ENCODE measurements at places on chromosomes 6 and 20.
A peak's percentile ranks its signal among the peaks of the same experiment; 100 is the strongest.

DNA sequence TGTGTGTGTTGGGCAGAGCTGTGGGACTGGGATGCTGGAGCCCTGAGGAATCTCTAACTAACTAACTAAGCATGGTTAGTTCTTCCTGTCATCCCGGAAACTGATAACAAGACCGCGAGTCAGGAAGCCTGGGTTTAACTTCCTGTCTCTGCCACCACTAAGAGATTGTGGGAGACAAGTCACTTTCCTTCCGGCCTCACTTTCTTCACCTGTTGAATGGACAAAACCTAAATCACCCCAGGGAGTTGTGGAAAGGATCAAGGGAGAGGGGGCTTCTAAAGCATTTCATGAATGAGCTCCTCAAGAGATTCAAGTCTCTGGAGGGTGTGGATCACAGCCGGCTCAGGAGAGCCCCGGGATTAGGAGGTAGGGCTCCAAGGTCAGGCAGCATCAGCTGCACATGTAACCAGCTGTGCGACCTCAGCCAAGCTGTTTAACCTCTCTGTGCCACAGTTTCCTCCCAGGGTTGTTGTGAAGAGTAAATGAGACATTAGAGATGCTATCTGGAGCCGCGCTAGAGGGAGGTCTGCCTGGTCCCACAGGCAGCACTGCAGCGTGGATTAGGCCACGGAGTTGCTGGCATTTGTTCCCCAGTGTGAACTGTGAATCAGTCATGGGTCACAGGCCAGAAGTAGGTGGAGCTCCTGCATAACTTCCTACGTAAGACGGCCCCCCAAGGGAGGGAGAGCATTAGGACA lies 105.1 kb downstream of the TOX2 start:
- no peak for DNase-seq

GRCh38 chr6:107122748-107123147 lies 7.4 kb upstream of the BEND3 start:
- DNase-seq = no peak

- no peak for DNase-seq
Measured at GRCh38 chr6:62466607-62467006, 180.6 kb upstream of the KHDRBS2 start.

DNA sequence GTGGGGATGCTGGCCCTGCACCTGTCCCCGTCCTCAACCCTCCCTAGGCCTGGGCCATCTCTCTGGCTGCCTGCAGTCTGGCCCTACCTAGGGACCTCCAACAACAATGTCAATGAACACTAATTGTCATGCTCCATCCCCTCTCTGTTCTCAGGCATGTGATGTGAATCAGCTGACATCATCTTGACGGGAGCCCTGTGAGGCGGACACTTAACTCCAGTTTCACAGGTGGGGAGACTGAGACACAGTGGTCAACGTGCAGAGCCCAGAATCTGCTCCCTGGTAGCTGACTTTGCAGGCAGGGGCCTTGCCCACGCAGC lies 762 bp upstream of the TCEA2 start:
- DNase-seq = no peak

- no peak for DNase-seq
Measured at GRCh38 chr6:166444446-166444845, 61.7 kb upstream of the MPC1 start.

DNA sequence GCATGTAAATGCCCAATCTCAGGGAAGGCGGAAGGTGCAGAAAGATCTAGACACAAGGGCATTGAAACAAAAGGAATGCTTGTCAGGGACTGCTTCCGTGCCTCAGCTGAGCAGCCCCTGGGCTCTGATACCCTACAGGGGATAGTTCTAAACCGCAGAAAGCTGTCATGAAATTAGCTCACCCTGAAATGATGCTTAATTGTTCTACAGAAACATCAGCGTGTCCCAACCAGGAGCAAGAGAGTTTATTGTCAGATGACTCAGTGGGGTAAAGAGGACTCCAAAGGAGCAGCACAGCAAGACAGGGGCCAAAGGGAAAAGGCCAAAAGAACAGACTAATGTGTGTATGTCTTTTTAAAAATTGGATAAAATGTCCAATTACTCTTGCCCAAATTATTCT lies 258.4 kb upstream of the JARID2 start:
- DNase-seq = no peak

DNA sequence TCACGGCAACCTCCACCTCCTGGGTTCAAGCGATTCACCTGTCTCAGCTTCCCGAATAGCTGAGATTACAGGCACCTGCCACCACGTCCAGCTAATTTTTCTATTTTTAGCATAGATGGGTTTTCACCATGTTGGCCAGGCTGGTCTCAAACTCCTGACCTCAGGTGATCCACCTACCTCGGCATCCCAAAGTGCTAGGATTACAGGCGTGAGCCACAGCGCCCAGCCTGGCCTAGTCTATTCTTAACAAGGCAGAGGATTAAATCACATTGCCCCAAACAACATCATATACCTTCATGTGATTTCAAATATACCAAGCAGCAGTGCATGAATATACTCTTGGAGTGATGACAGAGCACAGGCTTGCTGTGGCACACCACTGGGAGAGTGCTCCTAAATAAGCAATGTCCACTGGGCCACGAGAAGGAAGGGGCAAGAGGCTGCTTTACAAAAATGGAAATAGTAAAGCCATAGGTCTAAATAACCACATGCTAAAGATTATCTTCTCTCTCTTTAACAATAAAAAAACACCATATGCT lies 76.6 kb upstream of the TULP1 start:
- no peak for DNase-seq

GRCh38 chr6:10451828-10452509 lies 37.1 kb upstream of the TFAP2A start:
- DNase-seq = no peak

DNA sequence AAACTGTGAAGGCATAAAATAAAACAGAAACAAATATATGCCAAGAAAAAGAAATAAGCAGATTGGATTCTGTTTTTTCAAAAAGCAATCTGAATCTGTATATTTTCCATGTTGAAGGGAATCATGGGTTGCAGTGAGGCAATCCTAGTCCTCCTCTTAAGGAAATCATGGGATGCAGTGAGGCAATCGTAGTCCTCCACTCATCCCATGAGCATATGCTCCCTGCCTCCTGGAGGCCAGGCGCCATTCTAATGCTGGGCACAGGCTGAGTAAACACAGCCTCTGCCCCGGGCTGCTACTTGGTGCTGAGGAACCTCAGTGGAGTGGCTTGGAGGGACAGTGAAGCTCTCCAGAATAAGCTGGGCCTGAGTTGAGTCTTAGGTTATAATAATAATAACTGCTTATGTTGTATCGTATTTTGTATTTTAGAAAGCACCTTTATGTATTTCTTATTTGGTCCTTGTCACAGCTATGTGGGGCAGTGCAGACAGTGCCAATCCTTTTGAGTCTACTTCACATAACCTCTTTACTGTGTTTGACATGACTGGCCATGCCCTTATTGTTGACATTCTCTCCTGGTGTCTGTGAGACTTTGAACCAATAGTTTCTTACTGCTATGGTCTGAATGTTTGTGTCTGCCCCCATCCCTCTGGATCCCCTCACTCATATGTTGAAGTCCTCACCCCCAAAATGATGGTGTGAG lies 56.6 kb upstream of the CITED2 start:
- no peak for DNase-seq

- DNase-seq = no peak
Measured at GRCh38 chr6:35014786-35015185, 125.7 kb downstream of the ANKS1A start.

GRCh38 chr6:167122827-167123657 lies at the start of gene CCR6:
CCR6 (plus strand) TSS chr6:167123096; CDS start chr6:167136135, 13,039 bp downstream.
- no peak for DNase-seq

DNA sequence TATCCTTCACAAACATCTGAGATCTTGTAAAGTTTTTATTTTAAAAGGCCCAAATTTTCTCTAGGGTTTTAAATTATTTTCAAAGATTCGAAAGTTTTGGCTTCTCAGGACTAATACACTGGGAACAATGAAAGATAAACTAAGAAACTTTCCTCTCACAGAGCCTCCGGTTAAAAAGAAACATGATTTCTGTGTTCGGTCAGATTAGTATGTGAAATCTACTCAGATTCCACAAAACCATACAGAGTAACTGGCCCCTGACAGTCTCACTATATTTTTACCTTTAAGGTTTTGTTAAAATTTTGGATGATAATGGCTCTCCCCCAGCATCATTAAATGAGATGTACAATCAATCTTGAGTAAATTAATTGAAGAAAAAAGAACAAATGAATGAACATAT lies 471.0 kb downstream of the COL12A1 start:
- no peak for DNase-seq

GRCh38 chr6:107550241-107550840 lies 60.4 kb downstream of the SOBP start:
- no peak for DNase-seq

DNA sequence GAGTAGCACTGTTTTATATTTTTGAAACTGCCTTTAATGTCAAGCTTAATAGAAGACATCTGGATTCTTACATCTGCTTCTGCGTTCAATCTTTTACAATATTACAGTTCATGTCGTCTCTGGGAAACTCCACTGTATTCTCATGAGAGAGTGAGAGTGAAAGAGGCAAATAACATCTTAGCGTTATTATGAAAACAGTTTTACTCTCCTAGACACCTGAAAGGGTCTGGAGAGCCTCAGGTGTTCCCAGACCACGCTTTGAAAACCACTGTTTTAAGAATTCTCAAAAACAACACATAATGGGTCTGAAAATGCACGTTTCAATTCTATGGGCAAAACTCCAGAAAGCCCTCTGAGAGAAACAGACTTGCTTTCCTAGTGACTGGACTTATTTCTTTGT lies 63.3 kb downstream of the ARHGAP18 start:
- DNase-seq = no peak

DNA sequence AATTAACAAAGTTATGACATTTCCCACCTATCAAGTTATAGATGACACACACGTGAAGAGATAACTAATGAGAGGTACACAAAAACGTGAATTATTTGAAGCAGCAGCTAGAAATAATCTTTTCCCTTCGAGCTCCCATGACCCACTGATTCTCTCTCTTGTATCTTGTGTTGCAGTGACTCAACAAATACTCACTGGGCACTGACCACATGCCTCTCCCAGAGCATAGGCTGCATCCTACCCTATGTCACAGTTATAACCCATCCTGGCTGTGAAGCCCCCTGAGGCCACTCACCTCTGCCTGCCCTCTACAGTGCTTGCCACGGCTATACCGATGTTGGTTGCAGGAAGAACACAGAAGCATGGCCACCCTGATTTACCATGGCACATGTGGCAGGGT lies 91.8 kb downstream of the INSM1 start:
- DNase-seq = no peak

DNA sequence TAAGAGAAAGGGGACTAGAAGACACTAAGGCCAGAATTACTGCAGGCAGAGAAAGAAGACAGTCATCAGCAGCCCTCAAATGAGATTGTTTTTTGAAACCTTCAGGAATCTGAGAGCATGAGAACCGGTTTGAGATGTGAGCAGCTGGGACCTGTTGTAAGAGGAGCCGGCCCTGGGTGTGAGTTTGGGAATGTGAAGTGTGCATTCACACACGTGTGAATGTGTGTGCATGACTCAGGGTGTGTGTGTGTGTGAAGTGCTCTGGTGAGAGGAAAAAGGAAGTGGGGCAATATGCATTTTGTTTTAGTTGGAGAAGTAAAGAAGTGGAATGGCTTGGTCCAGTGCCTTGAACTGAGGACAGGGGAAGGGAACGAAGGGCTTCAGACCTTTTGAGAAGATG lies 4.3 kb downstream of the SCUBE3 start:
- no peak for DNase-seq

GRCh38 chr6:52893803-52894202 lies 15.7 kb downstream of the GSTA3 start:
- DNase-seq = no peak

DNA sequence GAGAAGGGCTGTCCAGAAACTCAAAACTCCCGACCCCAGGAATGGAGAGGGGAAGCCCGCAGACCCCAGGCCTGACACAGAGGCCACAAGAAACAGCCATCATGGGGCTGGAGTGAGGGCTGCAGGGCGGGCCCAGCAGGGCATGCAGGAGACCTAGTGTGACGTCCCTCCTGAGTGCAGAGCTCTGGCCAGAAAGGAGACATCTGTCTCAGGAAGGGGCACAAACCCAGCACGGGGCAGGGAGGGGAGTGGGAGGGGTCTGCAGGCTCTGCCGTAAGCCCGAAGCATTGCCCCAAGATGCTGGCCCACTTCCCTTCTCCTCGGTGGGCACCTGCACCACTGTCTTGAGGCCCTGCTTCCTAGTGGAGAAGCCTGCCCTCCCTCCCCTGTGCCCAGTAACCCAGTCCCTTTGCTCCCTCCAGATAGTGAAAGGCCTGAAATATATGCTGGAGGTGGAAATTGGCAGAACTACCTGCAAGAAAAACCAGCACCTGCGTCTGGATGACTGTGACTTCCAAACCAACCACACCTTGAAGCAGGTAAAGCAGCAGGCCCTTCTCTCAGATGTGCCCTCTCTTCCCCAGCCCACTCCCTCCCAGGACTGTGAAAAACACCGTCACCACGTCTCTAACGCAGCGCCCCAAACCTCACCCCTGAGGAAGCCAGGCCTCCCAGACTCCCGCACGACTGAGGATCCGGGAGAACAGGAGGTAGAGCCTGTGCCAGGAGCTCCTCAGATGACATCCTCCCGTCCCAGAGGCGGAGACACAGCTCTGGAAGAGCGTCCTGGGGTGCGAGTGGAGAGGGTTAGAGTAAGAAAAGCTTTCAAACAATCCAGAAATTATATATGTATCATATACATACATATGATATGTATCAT lies 9.7 kb downstream of the CST7 start:
- DNase-seq = no peak

GRCh38 chr6:133447924-133448323 lies 206.8 kb downstream of the EYA4 start:
- DNase-seq = no peak

GRCh38 chr6:82914511-82914910 lies 151.1 kb downstream of the UBE3D start:
- DNase-seq = no peak

GRCh38 chr6:50714487-50715379 lies 1.4 kb downstream of the TFAP2D start:
- DNase-seq = no peak

DNA sequence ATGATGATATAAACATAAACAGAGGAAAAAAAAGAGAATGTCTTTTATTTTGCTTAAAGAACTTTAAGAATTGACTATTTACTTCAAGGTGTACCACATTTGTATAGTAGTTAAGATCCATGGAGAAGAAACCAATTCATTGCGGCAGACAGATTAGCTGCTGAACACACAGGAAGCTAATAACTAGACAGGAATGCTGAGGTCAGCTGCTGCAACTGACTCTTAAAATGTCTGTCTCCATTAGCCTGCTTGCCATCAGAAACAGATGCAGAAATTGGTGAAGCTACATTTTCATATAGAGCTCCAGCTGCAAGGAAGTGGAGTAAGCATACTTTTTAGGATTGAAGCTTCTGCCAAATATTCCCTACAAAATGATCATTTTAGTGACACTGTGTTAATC lies 939.5 kb downstream of the EPHA7 start:
- DNase-seq = no peak

- DNase-seq = no peak
Measured at GRCh38 chr6:106963544-106963943, 11.0 kb downstream of the CD24 start.

- peak; percentile 57 for DNase-seq
Measured at GRCh38 chr6:34484899-34485298, 19.0 kb downstream of the PACSIN1 start.

- DNase-seq = no peak
Measured at GRCh38 chr6:146546443-146547043, 2.9 kb downstream of the RAB32 start.

- no peak for DNase-seq
Measured at GRCh38 chr6:88605271-88605670, 358.1 kb downstream of the RNGTT start.

GRCh38 chr6:66865771-66866170 lies 1158.7 kb upstream of the EYS start:
- DNase-seq = no peak

- no peak for DNase-seq
Measured at GRCh38 chr6:15713325-15713724, 50.5 kb upstream of the DTNBP1 start.

Measured in activated CD8-positive, alpha-beta memory T cell treated with anti-CD3 and anti-CD28 coated beads for 48 hours (primary cell).